ENCODE measurements at places on chromosomes 16 and 17.

- peak within 1 kb of the TSS; percentile 9 for H3K27ac ChIP-seq
- no peak within 1 kb of the TSS for H3K4me3 ChIP-seq
- H3K36me3 ChIP-seq = 0 out of 2 replicates have a peak, but pooled peaks cover 2% of the 10 kb centered on the region
- H3K27me3 ChIP-seq = no peaks in the 10 kb centered on the region
Observed at GRCh38 chr17:4903051-4903818, at the start of gene CHRNE. Gene CHRNE (minus strand): TSS chr17:4903098. CDS start chr17:4903063, 35 bp downstream.

GRCh38 chr16:1154291-1154886 is 1.5 kb downstream of the CACNA1H start:
- no peaks in the 10 kb centered on the region for H3K36me3 ChIP-seq
- no peaks in the 10 kb centered on the region for H3K4me1 ChIP-seq
- H3K27me3 ChIP-seq = peaks cover 57% of the 10 kb centered on the region
- H3K4me3 ChIP-seq = no peak overlapping the region

DNA sequence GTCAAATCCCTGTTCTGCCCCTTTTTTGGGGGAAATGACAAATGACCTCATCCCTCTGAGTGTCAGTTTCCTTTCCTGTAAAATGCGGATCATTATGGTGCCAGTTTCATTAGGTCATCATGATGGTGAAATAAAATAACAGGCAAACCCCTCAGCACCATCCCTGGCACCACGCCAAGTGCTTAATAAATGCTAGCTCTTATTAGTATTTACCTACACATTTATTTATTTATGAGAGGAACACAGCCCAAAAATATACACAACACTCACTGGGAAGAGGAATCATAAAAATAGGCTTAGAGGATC is 28.6 kb upstream of the GPRC5B start:
- no peak for DNase-seq
- no peak overlapping the region for H3K4me3 ChIP-seq
- no peaks in the 10 kb centered on the region for H3K4me1 ChIP-seq
- H3K27me3 ChIP-seq = no peaks in the 10 kb centered on the region
- no peak overlapping the region for H3K27ac ChIP-seq

DNA sequence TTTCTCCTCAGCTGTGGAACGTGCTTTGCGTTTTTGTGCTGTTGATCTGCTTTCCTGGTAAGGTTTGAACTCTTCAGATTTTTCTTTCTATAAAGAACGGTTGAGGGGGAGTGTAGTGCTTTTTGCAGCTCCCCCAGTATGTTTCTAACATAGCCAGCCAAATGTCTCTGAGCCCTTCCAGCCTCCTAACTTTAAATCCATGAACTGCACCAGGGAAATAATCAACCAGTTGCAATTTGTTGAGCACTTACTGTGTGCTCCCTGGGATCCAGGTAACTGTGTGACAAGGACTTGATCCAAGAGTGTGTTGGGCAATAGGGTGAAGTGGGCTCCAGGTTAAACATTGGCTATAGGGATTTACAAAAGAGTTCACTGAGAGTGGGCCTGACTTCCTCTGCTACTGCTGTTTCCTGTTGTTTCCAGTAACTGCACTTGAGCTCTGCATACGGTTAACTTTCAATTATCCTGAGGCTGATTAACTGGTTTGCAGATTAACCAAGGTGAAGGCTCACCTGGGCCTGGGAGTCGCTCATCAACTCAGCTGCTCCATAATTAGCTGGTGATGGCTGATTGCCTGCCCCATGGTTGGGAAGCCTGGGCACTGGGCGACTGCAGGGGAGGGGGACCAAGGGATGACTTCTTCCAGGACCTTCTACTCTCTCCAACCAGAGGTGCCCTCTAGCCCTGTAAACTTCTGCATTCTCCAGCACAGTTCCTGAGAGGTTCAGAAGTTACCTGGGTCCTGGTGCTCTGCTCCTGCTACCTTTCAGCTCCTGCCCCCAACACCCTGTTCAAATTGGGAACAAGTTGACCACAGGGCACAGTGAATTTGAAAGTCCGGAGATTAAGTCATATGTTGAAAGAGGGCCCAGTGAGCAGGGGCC is 19.5 kb downstream of the HLF start:
- no peaks in the 10 kb centered on the region for H3K36me3 ChIP-seq
- no peaks in the 10 kb centered on the region for H3K27me3 ChIP-seq
- no peak overlapping the region for H3K27ac ChIP-seq
- no peak for DNase-seq
- no peaks in the 10 kb centered on the region for H3K4me1 ChIP-seq

DNA sequence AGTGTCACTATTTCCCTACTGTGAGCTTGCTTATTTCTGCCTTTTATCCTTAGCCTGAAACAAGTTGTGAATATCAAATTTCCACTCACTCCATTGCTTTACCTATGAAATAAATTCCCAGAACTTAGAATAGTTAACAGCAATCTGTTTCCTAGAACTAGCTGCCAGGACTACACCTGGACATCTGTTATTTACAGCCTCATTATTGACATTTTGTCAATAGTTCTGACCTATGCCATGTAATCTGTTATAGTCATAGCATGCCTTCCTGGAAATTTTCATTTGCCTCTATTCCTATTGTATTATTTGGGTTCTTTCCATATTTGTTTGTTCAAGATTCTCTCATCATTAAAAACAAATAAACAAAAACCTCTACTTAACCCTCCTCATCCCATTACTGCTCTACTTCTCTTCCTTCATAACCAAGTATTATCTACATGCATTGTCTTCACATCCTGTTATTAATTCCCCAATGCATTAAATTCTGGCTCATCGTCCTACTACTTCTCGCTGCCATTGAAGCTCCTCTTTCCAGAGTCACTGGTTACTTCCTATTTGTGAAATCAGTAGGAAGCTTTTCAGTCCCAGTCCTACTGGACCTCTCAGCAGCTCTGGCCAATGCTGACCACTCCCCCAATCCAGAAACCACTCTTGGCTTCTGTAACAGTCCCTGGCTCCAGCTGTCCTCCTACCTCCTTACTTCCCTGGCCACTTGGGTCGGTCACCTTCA is 55.3 kb downstream of the PIGL start:
- peaks cover 13% of the 10 kb centered on the region for H3K4me1 ChIP-seq
- no peak overlapping the region for H3K27ac ChIP-seq
- H3K27me3 ChIP-seq = no peaks in the 10 kb centered on the region
- H3K4me3 ChIP-seq = no peak overlapping the region

Data from RWPE2 (cell line).